Aorta (tissue), 5 donors: ENCODE measurements at places on chromosomes 3 and 15. TPM values are rescaled to one million over a fixed set of nuclear protein-coding genes. Genes with fewer than 3 reads are reported as not detected.
A peak's percentile ranks its signal among the peaks of the same experiment; 100 is the strongest.

Gene PCBP4
- 63.7 TPM for total RNA-seq

Gene XXYLT1
- 15.0 TPM for total RNA-seq

Gene NRROS
- total RNA-seq, result 7.6 TPM

Gene RPL39L
- 10.0 TPM for total RNA-seq

Gene NECTIN3
- total RNA-seq, result 30.1 TPM

Gene RFTN1
- total RNA-seq, result 87.3 TPM

Gene VWA5B2
- not detected for total RNA-seq

Gene SLC38A3
- 0.19 TPM for total RNA-seq

Gene NRG4
- not detected for total RNA-seq

DNA sequence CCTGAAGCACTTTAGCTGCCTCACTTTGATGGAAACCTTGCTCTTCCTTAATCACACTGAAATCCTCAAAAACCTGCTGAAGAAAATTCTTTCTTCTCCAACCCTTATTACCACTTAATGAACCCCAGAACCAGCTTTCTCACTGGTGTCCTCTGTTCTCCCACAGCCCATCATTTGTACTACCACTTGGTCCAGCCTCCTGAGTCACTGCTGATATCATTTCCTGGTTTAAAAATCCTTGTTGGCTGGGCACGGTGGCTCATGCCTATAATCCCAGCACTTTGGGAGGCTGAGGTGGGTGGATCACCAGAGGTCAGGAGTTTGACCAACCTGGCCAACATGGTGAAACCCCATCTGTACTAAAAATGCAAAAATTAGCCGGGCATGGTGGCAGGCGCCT is 418.6 kb upstream of the KCNMB2 start:
- no peak for DNase-seq

GRCh38 chr3:121835465-121835801 is 424 bp downstream of the EAF2 start:
- no peak for DNase-seq

GRCh38 chr3:174862666-174863065 is 3.5 kb downstream of the NAALADL2 start:
- no peak for DNase-seq

- DNase-seq, result no peak
These were observed 556.3 kb upstream of the NAALADL2 start for GRCh38 chr3:174302746-174303315.

- no peak for DNase-seq
These were observed 50.1 kb downstream of the HEG1 start for GRCh38 chr3:125005676-125006075.

DNA sequence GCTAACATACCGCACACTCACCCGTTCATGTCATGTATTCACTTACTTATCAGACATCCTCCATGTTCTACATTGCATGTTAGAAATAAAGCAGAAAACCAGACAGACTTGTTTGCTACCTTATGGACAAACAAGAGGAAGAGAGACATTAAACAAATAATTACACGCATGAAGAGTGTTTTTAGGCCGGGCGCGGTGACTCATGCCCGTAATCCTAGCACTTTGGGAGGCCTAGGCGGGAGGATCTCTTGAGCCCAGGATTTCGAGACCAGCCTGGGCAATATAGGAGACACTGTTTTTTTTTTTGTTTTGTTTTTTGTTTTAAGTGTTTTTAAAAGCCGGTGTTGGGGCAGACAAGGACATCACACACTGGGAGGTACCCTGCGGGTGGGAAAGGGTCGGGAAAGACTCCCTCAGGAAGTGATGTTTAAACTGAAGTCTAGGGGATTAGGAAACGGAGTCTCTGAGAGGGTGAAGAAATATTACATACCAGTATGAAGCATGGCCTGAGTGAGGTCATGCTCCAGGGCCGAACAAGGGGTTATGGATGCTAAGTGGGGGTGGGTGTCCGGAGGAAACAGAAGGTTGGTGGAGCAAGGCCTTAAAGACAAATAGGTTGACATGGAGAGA is 2.1 kb upstream of the USP3 start:
- DNase-seq, result no peak

DNA sequence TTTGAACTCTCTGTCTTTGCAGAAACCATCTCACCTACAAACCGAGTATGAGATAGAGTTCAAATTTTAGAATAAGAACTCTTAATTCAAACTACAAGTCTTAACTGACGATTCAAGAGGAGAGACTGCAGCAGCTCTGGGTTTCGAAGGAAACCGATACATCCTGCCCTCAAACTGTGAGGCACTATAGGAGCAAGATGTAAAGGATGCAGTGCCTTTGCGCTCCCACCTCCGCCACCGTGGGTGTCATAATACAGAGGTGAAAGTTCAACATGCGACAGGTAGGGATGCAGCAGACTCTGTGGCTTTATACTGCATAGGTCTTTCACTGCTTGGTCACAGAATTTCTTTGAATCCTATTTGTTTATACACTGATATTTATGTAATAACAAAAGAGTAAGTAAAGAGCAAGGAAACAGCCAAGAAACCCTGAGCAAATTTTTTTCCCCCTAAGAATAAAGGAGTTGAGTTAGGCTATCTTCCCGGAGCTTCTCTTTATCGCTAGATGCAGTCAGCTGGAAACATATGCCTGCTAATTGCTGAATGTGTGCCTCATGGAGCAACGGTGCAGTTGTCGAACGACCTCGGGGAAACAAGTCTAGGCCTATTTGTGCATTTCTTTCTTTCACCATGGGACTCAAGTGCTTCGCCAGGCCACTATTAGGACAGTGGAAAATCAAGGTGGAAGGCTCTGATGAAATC is 1097.6 kb upstream of the CFAP20DC start:
- DNase-seq, result no peak

- no peak for DNase-seq
These were observed 65.5 kb upstream of the FBN1 start for GRCh38 chr15:48710952-48711495.

DNA sequence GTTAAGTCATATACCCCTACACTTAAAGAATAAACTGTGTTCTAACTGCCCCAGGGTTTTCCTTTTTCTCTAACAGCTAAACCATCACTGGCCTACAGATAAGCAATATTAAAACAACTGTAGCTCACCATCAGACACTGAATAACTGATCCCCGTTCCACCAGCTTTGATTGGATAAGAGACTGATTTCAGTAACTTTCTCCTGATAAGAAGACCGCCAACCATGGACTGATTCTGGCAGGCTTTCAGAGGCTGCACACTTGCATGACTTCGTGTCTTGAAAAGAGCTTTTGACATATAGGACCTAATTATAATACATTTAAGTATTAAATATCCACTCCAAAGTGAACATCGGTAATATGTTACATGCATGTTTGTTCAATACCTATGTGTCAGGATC is 15.3 kb upstream of the CEP97 start:
- DNase-seq, result no peak

DNA sequence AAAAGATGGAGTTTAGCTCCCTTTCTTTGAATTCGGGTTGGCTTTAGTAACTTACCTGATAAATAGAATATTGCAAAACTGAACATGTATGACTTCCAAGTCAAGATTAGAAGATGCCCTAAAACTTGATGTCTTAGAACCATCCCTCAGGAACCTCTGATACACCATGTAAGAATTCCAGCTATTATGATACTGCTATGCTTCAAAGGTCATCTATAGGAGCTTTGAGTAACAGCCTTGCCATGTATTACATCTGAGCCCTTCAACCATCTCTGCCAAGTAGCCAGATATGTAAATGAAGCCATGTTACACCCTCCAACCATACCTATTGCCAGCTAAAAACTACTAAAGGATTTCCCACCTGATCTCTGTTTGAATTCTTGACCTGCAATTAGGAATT is 854.2 kb downstream of the SI start:
- no peak for DNase-seq

DNA sequence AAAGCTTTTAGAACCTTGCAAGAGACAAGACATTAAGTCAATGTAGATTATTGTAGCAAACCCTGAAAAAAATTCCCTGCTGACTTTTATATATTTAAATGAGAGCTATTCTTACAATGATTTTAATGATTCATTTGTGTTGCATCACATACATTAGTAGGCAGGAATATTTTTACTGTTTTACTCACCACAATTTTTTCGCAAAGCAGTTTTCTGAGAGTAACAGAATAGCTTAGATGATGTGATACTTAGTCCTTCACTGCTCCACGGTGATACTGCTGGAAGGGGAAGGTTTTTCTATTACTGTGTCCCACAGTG is 43.9 kb upstream of the CLRN1 start:
- DNase-seq, result no peak

GRCh38 chr3:196377321-196377720 is 39.1 kb upstream of the TM4SF19 start:
- no peak for DNase-seq

DNA sequence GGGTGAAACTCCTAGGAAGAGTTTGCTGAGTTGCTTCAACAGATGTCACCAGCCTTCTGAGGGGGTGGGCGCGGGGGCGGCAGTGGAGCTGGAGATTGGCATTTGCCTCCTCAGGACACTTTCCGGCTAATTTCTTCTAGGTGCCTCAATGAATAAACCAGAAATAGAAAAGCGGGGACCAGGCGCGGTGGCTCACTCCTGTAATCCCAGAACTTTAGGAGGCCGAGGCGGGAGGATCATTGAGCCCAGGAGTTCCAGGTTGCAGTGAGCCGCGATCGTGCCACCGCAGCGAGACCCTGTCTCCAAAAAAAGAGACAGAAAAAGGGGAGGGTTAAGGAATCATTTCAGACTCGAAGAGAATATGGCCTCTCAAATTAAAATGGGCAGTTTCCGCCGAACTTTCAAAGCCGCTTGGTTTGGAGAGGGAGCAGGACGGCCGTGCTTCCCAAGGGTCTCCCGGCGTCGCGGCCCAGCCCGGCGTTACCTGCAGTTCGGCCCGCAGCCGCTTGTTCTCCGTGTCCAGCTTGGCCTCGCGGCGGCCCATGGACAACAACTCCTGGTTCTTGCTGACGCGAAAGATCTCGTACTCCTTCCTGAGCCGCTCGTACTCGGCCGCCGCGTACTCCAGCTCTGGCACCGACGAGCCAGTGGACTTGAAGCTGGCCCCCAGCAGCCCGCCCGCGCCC is 587 bp downstream of the NPHP3 start:
- peak; percentile 85 for DNase-seq

DNA sequence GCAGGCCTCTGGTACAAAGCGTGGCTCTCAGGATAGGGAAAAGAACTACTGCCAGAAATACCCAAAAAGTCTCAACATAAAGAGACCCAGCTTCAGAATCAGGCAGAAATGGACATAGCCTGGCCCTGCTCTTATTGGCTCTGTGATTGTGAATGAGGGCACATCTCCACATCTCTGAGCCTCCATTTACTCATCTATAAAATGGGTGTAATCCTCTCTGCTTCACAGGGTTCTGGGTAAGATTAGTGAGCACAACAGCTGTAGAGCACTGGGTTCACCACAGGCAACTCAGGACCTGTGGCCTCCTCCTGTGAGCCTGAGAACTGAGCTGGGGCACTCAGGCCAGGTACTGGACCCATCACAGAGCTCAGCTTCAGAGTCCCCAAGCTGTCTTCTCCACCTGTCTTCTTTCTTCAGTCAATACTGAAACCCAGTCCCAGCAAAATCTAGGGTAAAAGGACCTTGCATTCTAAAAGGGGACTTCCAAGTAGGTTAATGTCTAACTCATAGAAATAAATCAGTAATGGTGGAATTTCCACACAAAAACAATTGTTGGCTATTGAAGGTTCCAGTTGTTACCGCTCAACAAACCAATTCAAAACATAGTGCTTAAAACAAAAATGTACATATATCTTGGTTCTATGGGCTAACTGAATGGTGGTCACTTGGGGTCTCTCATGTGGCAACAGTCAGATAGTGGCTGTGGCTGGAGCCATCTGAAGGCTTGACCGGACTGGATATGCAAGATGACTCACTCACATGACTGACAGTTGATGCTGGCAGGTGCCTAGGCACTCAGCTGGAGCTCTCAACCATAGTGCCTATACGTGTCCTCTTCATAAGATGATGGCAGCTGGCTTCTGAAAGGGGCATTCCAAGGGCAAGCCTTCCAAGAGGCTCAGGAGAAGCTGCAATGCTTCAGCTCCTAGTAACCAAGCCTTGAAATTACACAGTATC is 47.3 kb downstream of the TRIM42 start:
- no peak for DNase-seq

GRCh38 chr15:44427756-44428724 is 611 bp downstream of the CTDSPL2 start:
- DNase-seq, result no peak

GRCh38 chr3:133944641-133945380 is 49.1 kb upstream of the RAB6B start:
- DNase-seq, result peak; percentile 68

DNA sequence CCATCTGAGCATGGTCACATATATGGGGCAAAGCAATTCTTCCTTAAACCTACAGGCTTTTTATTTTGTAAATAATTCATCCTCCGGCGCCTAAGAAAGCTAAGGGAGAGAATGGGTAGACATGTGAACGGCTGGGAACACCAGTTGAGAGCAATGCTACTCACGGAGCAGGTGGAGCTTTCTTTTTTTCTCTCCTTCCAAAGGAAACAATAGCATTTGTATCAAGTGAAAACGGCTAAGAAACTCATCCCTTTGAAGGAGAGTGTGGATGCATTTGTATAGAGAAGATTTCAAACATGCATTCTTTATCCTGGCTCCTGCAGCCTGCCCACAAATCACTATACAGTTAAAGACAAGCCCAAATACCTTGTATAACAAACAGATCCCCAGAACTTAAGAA is 637.8 kb downstream of the MAGI1 start:
- no peak for DNase-seq

- DNase-seq, result no peak
These were observed 356.9 kb downstream of the SV2B start for GRCh38 chr15:91456921-91457320.

DNA sequence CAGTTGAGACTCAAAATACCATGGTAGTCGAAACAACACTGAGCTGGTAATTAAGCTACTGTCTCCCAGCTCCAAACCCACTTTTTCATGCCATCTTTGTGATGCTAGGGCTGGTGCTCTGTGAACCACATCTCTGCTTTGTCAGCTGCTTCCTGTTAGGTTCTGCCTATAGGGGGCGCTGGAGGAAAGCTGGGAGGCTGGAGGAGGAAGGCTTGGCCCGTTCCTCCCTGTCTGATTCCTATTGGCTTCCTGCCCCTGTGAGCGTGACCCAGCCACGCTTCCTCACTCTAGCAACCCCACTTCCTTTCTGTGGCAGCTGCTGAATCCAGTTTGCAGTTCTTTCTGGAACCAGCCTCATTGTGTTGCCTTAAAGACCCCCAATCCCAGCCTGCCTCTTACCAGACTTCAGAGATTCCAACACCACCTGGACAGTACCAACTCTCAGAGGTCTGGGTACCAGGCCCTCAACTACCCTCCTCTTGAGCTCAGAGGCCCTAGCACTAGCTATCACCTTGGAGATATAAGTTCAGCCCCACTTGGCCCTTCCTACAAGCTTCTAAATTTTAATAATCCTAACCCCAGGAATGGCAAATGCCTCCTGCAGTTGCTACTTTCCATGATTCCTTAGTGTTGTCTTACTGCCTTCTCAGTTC is 120.9 kb downstream of the ERC2 start:
- no peak for DNase-seq

DNA sequence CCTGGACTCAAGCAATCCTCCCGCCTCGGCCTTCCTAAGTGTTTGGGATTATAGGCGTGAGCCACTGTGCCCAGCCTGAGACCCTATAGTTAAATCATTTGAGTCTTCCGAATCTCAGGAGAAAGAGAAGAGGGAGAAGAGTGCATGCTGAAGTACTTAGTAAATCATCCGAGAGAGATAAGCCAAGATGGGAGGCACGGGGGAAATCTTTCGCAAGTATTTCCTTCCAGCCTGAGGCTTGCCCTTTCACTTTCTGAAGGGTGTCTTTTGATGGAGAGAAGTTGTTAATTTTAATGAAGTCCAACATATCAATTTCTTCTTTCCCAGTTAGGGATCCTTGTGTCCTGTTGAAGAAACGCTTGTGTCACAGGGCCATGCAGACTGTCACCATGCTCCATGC is 97.1 kb upstream of the SLC6A6 start:
- no peak for DNase-seq

- no peak for DNase-seq
These were observed 24.4 kb downstream of the AVEN start for GRCh38 chr15:34014556-34014955.
